Fibroblast of skin of right biceps (primary cell): ENCODE measurements at places on chromosomes 4 and X.

- no peak for DNase-seq
Observed at GRCh38 chrX:114178126-114178525, 405.8 kb upstream of the HTR2C start.

DNA sequence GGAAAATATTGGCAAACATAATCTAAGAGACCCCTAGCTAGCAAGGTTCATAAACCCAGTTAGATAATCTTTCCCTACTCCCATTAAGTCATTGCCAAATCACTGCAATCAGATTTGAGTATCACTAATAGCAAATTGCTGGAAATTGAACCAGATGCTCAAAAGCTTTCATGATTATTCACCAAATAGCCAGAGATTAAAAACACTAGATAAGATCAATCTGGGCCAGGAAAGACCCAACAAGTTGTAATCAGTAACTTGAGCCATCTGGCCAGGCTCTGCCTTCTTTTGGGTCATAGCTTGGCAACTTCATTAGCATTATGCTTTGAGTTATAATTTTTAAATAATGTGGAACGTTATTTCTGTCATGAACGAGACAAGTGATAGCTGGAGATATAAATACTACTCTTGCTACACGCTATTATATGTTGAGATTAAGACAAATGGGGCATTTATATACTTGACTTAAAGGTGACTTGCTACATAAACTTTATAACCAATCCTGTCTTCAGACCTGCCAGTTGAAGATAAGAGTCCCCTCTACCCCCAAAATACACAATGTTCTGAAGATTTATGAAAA is 196.6 kb upstream of the EDNRA start:
- no peak for DNase-seq

- no peak for DNase-seq
Observed at GRCh38 chrX:154791939-154792338, 13.3 kb downstream of the MPP1 start.

DNA sequence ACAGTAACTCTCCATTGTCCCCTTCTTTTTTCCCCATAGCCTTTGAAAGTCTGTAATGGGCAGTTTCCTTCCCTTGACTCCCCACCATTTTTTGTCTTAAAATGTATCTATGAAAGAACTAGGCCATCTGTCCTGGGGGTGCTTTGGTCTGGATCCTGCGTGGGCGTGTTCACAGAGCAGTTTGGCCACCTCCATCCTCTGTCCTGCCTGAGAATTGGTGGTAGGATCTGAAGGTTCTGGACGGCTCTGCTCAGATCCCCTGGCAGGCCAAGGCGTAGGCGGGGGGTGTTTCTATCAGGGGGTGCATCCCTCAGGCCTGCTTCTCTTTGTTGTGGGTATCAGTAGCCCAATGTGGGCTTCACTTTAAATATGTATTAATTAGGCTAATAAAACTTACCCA is 107.1 kb downstream of the FAM193A start:
- no peak for DNase-seq

DNA sequence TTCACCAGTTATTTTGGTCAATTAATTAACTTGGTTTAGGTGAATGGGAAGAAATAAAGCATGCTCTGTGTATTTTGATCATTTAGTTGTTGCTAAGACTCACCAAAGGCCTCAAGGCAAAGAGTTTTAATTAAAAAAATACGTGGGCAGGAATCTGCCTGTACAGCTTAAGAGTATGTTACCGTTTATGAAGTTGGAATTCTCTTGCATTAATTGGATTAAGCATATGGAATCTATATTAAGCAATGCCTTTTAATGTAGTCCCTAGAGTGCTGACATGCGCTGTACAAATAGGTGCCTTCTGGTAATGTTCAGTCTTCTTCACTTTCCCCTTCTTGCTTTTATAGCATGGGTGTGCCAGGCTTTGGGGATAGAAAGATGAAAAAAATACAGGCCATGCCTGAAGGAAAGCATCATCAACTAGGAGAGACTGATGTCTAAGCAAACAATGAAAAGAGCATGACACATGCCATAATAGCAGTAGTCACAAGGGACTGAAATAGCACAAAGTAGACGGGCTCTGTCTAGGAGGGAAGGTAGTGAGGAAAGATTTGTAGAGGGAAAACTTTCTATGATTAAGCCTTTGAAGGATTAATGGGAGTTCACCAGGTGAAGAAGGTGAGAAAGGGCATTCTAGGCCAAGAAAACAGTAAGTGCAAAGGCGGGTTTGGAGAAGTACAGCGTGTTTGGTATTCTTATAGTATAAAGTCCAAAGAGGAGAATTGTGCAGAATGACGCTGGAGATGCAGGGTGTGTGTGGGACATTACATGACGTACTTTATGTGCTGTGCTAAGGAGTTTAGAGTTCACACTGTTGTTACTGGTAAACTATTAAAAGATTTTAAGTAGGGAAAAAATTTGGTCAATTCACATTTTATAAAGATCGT is 226.1 kb upstream of the ANXA3 start:
- peak; percentile 46 for DNase-seq

DNA sequence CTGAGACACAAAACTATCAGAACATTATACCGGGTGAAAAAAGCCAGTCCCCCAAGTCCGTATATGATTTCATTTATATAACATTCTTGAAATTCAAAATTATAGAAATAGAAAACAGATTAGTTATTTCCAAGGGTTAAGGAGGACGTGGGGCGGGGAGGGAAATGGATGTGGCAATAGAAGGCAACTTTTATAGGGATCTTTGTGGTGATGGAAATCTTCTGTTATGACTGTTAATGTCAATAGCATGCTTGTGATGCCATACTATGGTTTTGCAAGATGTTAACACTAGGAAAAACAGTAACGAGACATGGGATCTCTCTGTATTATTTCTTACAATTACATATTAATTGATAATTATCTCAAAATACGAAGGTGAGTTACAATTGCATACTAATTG is 96.4 kb downstream of the LNX1 start:
- DNase-seq, result no peak

GRCh38 chr4:67201334-67201733 is 344.0 kb downstream of the CENPC start:
- no peak for DNase-seq

- DNase-seq, result no peak
Observed at GRCh38 chr4:94251094-94251493, 43.4 kb downstream of the SMARCAD1 start.

- DNase-seq, result no peak
Observed at GRCh38 chr4:3303565-3303824, 10.7 kb downstream of the RGS12 start.

DNA sequence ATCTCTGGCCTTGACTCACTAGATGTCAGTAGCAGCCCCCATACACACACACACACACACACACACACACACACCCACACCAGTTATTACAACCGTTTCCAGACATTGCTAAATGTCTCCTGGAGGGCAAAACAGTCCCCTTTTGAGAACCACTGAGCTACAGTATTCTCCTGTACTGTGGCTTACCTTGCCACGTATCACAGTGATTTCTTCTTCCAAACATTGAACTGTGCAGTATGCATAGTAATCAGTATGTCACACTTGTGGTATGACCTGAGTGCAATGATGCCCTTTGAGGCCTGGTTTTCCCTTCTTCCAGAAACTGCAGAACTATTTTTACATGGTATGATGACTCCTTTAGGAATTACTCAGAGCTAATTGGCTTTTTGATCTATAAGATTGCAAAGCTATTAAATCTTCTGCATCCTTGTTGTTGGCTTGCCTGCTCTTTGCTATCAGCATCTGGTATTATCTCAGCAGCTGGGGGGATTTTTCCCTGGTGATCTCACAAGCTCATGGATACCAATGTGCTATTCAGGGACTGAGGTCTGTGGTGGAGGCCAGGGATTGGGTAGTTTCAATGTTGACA is 3.6 kb upstream of the THOC2 start:
- peak; percentile 89 for DNase-seq

- no peak for DNase-seq
Observed at GRCh38 chrX:39335513-39336235, 534.4 kb downstream of the MID1IP1 start.

DNA sequence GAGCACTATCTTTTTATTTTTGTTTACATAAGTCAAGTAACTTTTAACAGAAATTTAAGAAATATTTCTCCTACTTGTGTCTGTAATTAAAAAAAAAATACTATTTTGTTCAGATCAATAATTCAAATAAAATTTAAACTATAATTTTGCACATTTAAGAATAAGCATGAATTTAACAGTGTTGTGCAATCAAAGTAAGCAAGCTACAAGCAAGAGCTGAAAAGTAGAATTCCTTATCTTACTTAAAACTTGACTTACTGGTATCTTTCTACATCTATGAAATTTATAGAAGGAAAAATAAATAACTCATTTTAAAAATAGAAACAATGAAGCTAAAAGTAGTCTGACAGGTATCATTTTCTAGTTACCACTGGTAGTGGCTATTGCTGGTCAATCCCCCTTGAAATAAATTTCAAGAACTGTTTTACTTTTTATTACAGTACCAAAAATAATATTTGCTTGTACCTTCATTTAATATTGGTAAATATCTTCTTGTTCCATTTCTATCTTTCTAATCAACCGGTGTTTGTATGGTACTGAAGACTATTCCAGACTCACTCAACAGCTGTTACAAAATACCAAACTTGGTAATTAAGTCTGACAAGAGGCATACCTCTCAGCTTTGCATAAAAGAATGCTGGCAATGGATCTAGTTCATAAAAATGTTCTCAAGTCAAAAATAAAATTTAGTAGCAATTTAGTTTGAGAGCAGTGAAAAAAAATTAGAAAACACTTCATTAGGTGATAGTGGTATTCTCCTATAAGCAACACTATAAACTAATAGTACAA is 62.2 kb downstream of the NOCT start:
- no peak for DNase-seq
